ENCODE measurements at places on chromosomes 1 and 21. TPM values are rescaled to one million over a fixed set of nuclear protein-coding genes. Genes with fewer than 3 reads are reported as not detected.

Gene CHODL
- not detected for polyA plus RNA-seq

Gene RNASEL
- polyA plus RNA-seq = 0.05 TPM

Gene SPRR2F
- polyA plus RNA-seq = not detected

Gene GNG4
- polyA plus RNA-seq = 69.5 TPM

Gene RABIF
- 7.7 TPM for polyA plus RNA-seq

Gene SLFNL1
- 0.20 TPM for polyA plus RNA-seq

Gene ZYG11A
- polyA plus RNA-seq = not detected

Gene PRAMEF11
- not detected for polyA plus RNA-seq

Gene NFASC
- polyA plus RNA-seq = not detected

Gene OR2T29
- polyA plus RNA-seq = not detected

Gene HLX
- polyA plus RNA-seq = 0.20 TPM

Gene FCRL6
- not detected for polyA plus RNA-seq

Gene RHBG
- polyA plus RNA-seq = 90.0 TPM

Gene FMO2
- polyA plus RNA-seq = not detected

Gene CHAF1B
- 3.8 TPM for polyA plus RNA-seq

Gene KIF17
- 0.44 TPM for polyA plus RNA-seq
